ENCODE measurements at places on chromosomes 3 and 15.

DNA sequence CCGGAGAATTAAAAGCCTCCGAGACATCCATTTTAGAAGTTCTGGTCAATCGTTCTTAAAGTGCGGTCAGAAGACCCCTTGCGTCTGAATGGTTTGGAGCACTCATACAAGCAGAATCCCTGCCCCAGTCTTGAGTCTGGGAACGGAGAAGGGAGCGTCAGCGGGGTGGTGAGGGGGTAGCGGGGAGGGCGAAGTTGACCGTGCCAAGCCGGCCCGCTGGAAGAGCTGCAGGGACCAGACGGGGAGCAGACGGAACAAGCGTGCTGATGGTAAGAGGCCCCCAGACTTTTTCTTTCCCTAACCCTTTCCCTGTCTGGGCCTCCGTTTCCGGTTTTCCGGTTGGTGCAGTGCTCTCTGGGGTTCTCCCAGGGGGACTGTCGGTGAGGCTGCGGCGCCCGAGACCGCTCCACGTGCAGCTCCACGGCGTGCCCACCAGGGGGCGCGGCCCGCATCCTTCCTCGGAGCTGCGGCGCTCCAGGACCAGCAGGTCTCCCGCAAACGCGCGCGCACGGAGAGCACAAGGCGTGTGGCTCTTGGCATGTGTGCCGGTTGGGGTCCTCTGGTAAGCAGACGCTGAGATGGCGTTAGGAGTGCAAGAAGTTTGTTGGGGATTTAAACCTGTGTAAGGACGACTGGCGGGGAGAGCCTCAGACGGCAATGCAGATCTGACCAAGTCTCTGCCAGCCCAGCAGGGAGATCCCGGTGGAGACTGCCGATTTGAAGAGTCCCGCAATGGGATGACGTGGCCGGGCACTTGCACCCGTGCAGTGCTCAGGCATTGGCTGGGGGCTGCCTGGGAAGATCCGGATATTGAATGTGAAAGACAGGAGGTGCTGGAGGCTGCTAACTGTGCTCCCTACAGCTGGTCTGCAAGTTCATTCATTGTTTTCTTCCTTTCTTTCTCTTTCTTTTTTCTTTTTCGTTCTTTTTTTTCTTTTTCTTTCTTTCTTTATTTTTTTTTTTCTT, 19.2 kb upstream of the CORO2B start:
- DNase-seq: no peak

DNA sequence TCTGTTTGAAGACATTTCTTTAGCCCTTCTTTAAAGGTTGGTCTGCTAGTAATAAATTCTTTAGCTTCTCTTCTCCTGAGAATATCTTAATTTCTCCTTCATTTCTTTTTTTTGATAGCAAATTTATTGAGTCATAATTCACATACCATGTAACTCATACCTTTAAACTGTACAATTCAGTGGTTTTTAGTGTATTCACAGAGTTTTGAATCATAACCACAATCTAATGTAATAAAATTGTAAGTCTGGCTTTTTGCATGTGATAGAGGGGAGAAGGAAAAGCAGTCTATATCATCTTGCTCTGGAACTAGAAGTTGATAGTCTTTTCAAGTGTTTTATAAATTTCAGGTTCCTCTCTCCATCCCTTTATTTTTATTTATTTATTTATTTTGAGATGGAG, 81.3 kb downstream of the APBA2 start:
- DNase-seq: no peak

GRCh38 chr3:49500732-49501609, 30.9 kb downstream of the DAG1 start:
- peak; percentile 95 for DNase-seq

DNA sequence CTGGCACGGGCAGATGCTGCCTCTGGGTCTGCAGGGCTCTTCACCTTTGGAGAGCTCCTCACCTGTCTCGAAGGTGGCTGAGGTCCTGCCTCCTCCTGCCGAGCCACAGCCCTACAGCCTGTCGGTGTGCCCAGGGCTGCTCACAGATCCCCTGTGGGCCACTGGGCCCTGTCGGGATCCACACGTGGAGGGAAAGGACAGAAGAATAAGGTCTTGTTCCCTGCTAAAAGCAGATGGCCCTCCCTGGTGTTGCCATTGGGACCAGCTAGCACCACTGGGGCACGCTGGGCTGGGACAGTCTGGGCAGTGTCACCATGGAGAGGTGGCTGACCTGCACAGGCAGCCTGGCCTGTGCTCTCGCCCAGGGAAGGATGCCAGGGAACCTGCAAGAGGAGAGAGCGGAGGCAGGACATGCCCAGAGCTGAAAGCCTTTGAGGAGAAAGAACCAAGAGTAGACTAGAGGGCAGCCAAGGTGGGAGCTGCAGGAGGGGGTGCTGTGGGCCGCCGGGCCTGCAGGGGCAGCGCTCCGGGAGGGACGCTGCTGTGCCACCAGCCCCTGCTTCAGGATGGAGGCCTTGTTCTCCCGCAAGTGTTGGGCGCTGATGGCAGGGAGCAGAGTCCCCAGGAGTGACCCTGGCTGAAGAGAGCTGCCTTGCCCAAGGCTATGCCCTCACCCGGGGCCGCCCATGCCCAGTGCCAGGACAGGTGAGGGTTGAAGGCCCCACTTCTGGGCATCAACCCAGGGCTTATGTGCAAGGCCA, 210.2 kb downstream of the XXYLT1 start:
- no peak for DNase-seq

GRCh38 chr3:106345353-106346027, 476.7 kb upstream of the CBLB start:
- DNase-seq: peak; percentile 100

DNA sequence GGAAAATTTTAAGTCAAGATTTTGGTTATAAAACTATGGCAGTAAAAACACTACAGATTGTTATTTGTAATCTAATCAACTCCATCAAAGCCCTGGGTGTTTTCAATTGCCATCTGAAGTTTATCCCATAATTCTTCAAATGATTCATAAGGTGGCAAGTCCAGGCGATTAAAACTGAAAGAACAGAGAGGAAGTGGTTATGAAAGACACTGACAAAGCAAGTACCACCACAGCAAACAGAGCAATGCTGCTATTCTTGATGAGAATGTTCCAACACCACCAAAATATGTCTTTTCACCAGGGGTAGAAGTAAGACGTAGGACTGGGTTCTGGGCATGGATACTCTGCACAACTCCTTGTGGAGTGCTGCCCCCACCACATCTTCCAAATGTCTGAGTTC, 86.9 kb upstream of the PRTG start:
- no peak for DNase-seq

- DNase-seq: no peak
Observed at GRCh38 chr3:123347691-123348264, 101.1 kb downstream of the ADCY5 start.

DNA sequence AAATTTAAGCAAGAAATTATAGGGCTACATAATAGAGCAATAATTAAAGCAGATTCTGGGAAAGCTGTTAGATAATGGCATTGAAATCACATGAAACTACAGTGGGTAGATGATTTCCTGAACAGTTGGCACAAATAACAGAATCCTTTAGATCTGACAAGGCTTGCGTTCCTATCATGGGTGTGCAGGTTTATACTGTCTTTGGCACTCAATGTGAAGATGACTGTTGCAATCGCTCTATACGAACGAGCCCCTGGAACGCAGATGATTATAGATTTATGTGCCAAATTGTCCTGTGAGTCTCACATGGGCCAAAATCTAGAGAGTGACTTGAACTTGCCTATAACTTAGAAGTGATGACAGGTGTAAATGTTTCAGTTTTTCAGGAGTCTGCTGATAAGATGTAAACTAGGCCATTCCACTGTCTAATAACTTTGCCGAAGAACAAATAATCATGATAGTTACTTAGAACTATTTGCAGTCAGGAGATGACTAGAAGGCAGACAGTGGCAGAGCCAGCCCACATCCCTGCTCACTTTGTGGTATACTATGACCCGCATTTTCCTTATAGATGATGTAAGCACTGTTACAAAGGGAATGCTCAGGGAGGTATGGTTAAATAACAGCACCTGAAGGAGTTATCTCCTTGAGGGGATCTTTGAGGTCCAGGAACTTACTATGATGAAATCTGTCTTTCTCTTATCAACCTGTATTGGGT, 30.5 kb upstream of the TRPC1 start:
- DNase-seq: no peak

All from AG04449 (cell line).